ENCODE measurements at places on chromosomes 2 and 18.

GRCh38 chr2:121866789-121867188 is 111.3 kb downstream of the TSN start:
- no peak for DNase-seq

GRCh38 chr2:158772306-158773078 is 22.6 kb upstream of the DAPL1 start:
- no peak for DNase-seq

GRCh38 chr18:48138660-48139430 is 208.4 kb upstream of the SMAD2 start:
- no peak for DNase-seq

DNA sequence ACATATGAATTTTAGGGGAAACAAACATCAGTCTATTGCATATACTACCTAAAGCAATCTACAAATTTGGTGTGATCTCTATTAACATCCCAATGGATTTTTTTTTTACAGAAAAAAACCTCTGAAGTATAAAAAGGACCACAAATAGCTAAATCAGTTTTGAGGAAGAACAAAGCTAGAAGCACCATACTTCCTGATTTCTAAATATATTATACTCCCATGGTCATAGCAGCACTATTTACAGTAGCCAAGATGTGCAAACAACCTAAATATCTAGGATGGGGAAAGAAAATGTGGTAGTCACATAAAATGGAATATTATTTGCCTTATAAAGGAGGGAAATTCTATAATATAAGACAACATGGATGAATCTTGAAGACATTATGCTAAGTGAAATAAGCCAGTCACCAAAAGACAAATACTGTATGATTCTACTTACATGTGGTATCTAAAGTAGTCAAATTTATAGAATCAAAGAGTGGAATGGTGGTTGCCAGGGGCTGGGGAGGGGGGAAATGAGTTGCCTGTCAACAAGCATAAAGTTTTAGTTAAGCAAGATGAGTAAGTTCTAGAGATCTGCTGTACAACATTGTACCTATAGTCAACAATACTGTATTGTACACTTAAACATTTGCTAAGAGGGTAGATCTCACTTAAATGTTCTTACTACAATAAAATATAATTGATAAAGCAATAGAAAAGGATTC is 17.6 kb upstream of the CASP8 start:
- DNase-seq = no peak

GRCh38 chr2:188114014-188114413 is 177.7 kb upstream of the GULP1 start:
- DNase-seq = no peak

GRCh38 chr2:168254158-168254935 is 7.0 kb upstream of the STK39 start:
- no peak for DNase-seq

GRCh38 chr2:134919341-134920210 is 954 bp downstream of the CCNT2 start:
- DNase-seq = peak; percentile 41

DNA sequence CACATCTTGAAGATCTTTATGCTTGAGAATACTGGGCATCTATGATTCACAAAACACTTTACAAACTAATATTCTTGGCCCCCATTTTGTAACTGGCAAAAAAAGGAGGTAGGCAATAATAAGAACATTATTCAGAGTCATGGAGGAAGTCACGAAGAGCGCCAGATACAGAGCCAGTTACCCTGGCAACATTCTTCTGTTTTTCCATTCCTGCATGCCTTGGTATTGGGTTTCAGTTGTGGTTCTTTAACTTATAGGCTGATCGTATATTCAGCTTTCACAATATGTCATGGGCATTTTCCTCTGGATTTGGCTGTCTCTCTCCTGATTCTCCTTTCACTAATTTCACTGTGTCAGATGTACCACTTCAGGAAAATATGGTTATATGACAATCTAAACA is 234.7 kb downstream of the HRH4 start:
- no peak for DNase-seq

DNA sequence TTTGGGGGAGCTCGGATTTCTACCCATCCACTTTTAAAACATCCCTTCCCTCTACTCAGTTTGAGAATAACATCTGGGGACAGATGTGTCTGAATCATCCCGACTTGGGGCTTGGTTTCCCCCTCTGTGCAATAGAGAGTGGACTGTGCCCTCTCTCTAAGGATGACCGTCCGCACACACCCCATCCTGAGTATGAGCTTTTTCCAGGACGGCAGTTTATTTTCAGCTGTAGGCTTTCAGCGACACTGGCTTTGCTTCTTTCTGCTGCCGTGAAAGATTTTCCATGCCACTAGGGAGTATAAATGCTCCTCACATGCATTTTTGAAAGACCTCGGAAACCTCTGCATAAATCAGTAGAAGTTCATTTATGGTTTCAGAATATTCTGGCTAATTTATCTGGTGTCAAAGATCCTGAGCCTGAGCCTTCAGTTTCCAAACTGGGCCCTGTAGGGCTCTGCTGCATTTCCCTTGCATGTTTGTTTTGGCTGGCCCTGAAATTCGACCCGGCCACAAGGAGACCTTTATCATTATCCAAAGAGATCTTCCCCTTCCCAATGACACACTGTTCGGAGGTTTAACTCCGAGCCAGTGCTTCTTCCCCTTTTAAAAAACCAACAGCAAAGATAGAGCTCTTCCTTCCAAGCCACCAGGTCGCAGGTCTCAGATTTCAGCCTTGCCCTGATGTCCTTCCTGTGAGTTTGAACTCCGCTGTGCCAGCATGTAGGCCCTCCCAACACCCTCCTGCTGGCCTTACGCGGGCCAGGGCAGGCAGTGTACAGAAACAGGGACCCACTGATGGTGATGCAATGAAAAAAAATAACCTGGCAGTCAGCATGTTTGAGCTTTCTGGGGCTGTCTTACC is 53.3 kb downstream of the FECH start:
- no peak for DNase-seq

DNA sequence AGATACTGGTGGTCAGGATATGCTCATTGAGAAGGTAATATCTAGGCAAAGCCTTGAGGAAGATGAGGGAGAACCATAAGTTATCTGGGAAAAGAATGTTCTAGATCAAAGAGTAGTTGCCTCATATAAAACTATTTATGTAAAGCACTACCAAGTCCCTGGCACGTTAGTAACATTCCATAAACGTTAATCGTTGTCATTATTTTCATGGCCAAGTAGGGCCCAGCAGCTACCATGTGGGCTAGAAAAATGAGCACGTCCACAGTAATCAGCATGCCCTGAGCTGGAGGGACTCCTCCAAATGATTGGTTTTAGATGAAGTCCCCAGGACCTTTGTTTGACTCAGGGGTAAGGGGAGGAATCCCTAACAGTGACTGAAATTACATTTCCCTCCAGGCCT is 32.7 kb upstream of the AFTPH start:
- no peak for DNase-seq

DNA sequence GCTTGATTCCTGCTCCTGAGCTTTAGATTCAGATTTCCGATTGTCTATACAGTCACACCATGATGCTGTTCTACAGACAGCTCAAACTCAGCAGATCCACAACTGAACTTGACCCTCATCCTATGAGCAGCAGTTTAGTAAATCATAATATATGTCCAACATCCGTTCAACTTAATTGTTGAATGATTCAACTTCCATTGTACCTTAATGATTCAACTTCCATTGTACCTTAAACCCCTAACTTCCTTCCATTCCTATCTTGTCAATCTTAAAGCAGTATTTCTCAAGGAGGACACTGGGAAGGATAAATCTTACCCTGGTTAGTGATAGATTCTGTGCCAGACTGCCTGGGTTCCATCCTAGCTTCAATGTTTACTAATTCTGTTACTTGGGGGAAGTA is 60.1 kb downstream of the PIGN start:
- DNase-seq = no peak

- no peak for DNase-seq
These were observed 308.0 kb upstream of the LYPD1 start for GRCh38 chr2:132977812-132978529.

DNA sequence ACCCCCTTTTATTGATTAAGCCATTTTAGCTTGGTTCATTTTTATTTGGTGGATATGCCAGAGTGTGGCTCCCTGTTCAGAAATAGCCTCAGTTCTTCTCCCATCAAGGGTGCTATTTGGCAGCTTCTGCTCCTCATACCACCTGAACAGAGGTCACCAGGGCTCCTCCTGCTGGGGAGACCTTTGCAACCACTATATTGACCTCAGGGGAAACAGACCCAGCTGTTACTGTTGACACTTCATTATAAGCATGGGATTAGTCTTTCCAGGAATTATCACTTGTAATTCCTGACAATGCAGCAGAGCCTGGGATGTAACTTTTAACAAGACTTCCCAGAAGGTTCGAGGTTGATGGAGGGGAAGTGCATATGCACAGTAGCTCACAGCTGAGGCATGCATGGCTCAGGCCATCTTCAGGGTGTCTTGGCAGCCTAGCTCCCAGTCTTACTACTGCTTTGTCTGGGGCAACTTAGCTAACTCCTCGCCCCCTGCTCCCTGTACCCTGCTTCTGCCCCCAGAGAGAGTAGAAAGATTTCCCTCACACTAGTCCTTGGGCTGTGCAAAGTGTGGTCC is 239.4 kb upstream of the SPRED2 start:
- DNase-seq = no peak

DNA sequence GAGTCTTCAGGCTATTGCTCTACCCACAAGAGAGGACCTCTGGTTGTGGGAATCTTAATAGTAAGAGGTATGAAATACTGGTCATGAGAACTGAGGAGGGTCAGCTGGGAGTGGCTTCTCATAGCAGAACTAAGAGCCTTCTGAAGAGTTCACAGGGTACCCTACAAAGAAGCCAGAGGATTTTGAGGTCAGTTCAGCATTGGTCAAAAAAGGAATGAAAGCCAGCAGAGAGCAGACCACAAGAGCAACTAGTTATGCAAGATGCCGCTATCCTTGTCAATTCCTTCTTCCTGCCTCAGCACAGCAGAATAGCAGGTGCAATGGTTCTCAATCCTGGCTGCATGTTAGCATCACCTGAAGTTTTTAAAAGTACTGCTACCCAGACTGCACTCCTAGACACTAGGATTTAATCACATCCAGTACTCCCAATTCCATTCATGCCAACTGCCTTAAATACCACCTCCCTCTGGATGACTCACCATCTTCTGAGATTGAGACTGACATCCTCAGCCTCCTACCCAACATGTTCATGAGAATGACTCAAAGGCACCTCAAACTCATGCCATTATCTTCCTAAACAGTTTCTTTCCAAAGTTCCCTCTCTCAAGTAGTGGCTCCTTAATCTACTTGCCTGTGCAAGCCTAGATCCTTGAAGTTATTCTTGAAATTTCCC is 81.0 kb upstream of the RBMS1 start:
- no peak for DNase-seq

GRCh38 chr2:74448771-74449170 is 6.1 kb upstream of the INO80B start:
- DNase-seq = no peak

GRCh38 chr2:143452817-143453451 is 323.7 kb downstream of the ARHGAP15 start:
- DNase-seq = no peak

- DNase-seq = no peak
These were observed 455 bp downstream of the PREPL start for GRCh38 chr2:44360749-44361329.

- DNase-seq = no peak
These were observed 68.7 kb downstream of the CABLES1 start for GRCh38 chr18:23203891-23204432.

DNA sequence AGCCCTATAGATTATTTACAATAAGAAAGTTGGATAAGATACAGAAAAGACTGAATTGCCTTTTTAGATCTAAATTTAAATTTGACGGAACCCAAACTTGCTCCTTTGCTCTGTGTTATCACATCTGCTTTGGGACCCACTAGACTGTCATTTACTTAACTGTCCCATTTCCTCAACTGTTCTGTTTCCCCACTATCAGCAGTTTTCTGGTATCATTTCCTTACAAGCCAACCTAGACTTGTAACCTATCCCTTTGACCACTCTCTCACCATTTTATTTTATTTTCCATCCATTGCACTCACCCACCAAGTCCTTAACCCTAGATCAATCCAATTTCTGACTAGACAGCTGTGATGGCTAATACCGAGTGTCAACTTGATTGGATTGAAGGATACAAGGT is 38.6 kb upstream of the CD28 start:
- no peak for DNase-seq

DNA sequence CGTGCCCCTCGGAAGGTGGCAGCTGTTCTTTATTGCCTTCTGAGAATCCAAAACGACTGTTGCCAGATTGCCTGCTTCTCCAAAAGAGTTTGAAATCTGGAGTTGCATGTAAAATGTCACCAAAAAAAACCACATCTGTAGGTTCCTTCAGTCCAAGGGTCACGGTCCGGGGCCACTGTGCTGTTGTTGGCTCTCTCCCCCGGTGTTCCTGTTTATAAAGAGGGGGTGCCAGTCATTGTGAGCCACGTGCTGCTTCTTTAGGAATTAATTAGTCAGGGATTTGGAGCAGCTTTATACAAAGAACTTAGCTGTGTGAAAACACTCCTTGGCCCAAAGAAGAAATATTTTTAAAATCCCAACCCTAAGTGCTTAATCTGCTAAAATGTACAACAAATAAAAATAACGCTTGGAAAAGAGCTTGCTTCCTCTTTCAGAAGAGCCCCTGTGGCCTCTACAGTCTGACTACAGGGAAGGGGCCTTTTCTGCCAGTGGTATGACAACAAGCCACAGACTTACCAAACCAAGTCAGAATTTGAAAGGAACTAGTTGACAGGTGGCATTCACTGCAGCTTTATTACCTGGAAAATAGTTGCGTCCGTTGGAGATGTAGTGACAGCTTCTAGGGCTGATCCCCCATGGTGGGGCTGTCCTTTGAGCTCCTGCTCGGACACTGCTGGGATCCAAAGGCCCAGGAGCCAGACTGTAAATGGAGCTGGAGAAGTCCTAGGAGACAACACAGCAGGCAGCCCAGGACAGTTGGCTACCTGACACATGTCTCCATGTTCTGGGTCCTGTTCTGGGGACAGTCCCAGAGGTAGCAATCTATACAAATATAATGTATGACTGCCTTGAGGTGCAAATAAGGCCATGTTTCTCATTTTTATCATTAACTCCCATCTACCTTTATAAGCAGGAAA is 84.5 kb upstream of the SLC1A4 start:
- DNase-seq = no peak

- DNase-seq = no peak
These were observed 89.2 kb upstream of the LRATD1 start for GRCh38 chr2:14543284-14543683.

GRCh38 chr2:74544634-74545033 is 9.1 kb downstream of the LOXL3 start:
- DNase-seq = no peak

- no peak for DNase-seq
These were observed 329.9 kb downstream of the DLGAP1 start for GRCh38 chr18:4125224-4125623.

- no peak for DNase-seq
These were observed 1.1 kb upstream of the SOCS6 start for GRCh38 chr18:70287731-70288130.

Data from stimulated activated CD4-positive, alpha-beta T cell treated with anti-CD3 and anti-CD28 coated beads, TNF-alpha, amount 100 ng/mL, for 1 hour (primary cell).